Stimulated activated CD8-positive, alpha-beta memory T cell treated with anti-CD3 and anti-CD28 coated beads, Interleukin-12 subunit alpha, Interleukin-12 subunit beta, amount 100 ng/mL, for 4 hours (primary cell): ENCODE measurements at places on chromosomes 2 and 18.

DNA sequence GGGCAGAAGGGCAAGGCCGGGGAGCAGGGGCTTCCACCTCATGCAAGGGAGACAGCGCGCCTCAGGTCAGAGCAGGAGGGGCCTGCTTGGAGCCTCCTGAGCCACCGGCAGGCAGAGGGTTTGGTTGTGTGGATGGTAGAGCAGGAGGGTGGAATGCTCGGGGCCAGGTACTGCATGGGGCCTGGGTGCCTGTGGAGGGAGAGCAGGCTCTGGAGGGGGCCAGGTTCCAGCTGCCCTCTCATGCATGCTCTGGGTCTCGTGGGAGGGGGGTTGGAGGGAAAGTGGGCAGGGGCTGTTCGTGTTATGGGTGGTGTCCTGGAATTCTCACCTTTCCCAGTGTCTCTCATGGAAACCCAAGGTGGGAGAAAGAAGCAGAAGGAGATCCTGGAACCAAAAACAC is 3.2 kb upstream of the IL1R2 start:
- no peak for DNase-seq

GRCh38 chr18:9683418-9684396 is 24.4 kb upstream of the RAB31 start:
- DNase-seq = no peak

GRCh38 chr2:19775315-19775714 is 126.5 kb downstream of the TTC32 start:
- DNase-seq = no peak

GRCh38 chr2:78644854-78645253 is 380.6 kb upstream of the REG3G start:
- DNase-seq = no peak
